ENCODE measurements at places on chromosomes 4 and X.
A peak's percentile ranks its signal among the peaks of the same experiment; 100 is the strongest.

DNA sequence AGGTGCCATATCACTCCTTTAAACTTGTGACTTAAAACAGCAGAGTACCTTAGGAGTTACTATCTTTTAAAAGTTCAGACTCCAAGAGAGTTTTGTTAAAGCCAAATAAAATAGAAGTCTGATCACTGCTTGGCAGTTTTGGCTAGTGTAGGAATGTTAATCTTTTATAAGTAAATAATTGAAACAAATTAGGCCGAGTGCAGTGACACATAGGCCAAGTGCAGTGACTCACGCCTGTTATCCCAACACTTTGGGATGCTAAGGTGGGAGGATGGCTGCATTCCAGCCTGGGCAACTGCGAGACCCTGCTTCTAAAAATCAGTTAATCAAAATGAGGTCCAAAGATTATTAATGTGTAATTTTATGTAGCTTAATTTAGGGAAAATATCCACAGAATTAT, 37.2 kb downstream of the WDR44 start:
- no peaks in the 10 kb centered on the region for H3K36me3 ChIP-seq
- no peak overlapping the region for H3K27ac ChIP-seq
- H3K4me3 ChIP-seq = no peak overlapping the region
- H3K4me1 ChIP-seq = no peaks in the 10 kb centered on the region
- no peak for DNase-seq
- no peaks in the 10 kb centered on the region for H3K27me3 ChIP-seq

DNA sequence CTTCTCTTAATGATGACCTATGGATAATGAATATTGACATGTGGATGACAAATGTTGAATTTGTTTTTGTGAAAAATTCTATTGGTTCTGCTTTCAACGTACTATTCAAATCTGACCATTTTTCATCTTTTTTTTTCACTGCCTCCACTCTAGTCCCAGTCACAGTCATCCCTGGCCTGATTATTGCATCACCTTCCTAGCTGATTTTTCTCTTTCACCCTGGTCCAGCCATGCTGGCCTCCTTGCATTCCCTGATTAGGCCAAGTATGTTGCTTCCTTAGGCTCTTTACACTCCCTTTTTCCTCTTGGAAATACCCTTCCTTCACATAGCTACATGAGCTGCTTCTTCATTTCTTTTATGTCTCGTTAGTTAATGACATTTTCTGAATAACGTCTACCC, 58.1 kb upstream of the MAP9 start:
- no peaks in the 10 kb centered on the region for H3K27me3 ChIP-seq
- H3K36me3 ChIP-seq = no peaks in the 10 kb centered on the region
- H3K4me1 ChIP-seq = peaks cover 7% of the 10 kb centered on the region

DNA sequence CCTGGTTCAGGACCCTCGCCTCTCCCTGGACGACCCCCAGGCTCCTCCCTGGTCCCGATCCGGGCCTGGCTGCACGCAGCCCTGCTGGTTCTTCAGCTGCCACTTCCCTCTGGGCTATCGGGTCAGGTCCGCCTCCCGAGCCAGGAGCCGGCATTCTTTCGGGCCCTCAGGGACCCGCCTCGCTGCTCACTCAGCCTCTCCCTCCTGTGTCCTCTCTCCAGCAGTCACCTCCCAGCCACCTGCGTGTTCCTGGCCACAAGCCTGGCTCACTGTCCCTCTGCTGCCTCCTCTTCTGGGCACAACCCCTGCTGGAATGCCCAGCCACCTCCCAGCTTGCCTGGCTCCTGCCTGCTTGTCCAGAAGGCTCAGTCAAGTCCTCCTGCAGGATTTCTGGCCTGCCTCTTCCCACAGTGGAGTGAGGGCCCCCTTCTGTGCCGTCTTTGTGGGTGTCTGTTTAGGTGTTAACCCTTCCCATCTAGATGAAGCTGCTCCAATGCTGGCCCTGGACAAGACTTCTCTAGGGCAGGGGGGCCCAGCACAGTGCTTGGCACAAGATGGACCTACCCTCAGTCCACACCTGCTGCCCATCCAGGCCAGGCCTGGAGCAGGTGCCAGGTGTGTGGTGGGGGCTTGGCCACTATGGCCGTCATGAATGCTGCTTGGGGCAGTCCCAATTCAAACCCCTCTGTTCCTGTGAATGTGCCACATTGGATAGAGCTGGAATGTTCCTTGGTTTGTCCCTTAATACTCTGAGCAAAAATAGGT, 2.2 kb downstream of the WFS1 start:
- no peaks in the 10 kb centered on the region for H3K27me3 ChIP-seq
- peak overlapping the region; percentile 51 for H3K27ac ChIP-seq
- H3K36me3 ChIP-seq = no peaks in the 10 kb centered on the region
- no peaks in the 10 kb centered on the region for H3K4me1 ChIP-seq

- H3K27ac ChIP-seq = no peak overlapping the region
- no peaks in the 10 kb centered on the region for H3K27me3 ChIP-seq
- no peaks in the 10 kb centered on the region for H3K4me1 ChIP-seq
Observed at GRCh38 chr4:66178906-66179305, 508.6 kb upstream of the EPHA5 start.

GRCh38 chr4:176778491-176778890, 14.2 kb downstream of the VEGFC start:
- H3K27ac ChIP-seq = no peak overlapping the region
- no peak for DNase-seq
- no peaks in the 10 kb centered on the region for H3K27me3 ChIP-seq
- no peak overlapping the region for H3K4me3 ChIP-seq

All from aorta (tissue), 5 donors.